ENCODE measurements at places on chromosomes 13 and 19.

DNA sequence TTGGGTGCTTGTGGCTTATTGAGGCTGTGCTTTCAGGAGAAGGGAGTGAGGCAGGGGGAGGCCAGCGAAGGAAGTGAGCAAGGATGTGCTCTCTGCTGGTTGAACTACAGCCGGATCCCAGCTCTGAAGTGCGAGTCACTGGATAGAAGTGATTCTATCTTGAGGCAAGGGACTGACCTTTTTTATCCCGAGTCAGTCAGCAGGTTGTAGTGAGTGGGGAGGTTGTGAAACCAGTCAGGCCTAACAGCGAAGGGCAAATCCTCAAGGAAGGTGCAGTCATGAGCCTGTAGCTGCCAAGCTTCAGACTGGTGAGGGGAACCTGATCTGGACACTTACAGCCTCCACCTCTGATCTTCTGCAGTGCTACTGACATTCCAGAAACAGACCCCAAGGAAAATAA, 18.6 kb downstream of the SCEL start:
- DNase-seq = no peak

- no peak for DNase-seq
Measured at GRCh38 chr19:43452582-43452981, 12.8 kb downstream of the LYPD3 start.

DNA sequence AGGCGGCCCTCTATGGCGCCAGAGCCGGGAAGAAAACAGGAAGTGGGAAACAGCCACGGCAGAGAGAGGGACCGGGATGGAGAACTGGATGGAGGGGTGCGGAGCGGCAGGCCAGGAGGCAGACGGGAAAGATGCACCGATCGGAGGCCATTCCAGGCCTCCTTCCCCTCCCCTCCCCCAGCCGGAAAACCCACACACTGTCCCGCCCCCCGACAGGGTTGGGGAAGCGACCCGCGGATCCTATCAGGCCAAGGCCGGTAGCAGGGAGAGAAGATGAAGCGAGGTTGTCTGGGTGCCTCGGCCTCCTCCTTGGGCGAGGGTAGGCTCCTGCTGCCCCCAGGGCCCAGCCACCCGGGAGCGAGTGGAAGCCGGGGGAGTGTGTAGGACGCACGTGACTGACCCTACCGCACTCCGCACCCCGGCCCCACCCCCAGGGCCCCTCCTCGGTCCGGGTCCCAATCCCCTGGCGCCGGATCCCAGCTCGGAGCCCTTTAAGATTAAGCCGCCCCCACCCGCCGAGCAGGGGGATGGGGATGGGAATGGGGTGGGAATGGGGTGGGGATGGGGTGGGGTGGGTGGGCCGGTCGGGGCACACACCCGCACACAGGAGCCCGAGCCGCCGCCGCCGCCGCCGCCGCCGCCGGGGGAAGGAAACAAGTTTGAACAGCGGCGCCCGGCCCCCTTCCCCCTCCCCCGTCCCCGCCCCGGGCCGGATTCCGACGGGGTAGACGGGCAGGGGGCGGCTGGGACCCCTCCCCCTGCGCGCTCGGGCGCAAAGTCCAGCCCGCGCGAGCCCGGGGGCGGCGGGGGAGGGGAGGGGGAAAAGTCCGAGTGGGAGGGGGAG, 1.5 kb downstream of the ERF start:
- DNase-seq = no peak

GRCh38 chr13:94312511-94313216, 166.8 kb downstream of the DCT start:
- DNase-seq = no peak

- peak; percentile 81 for DNase-seq
Measured at GRCh38 chr19:8005534-8006256, at the start of gene ELAVL1. Gene ELAVL1 (minus strand): TSS chr19:8005641. CDS start chr19:7991815, 13,826 bp downstream.

DNA sequence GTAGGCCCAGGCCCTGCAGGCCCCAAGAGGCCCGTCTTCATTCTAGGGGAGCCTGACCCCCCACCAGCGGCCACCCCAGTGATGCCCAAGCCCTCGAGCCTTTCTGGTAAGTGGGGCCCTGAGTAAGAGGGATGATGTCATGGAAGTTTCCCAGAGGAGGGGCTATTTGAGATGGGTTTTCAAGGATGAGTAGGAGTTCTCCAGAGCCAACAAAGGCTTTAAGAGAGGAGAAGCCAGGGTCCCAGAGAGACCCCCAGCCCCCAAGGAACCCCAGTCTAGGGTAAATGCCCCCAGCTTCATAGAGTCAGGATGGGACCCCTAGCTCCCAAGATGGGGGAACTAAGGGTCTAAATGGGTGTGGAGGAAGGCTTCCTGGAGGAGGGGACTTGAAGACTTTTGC, 9.1 kb upstream of the PIK3R2 start:
- no peak for DNase-seq

DNA sequence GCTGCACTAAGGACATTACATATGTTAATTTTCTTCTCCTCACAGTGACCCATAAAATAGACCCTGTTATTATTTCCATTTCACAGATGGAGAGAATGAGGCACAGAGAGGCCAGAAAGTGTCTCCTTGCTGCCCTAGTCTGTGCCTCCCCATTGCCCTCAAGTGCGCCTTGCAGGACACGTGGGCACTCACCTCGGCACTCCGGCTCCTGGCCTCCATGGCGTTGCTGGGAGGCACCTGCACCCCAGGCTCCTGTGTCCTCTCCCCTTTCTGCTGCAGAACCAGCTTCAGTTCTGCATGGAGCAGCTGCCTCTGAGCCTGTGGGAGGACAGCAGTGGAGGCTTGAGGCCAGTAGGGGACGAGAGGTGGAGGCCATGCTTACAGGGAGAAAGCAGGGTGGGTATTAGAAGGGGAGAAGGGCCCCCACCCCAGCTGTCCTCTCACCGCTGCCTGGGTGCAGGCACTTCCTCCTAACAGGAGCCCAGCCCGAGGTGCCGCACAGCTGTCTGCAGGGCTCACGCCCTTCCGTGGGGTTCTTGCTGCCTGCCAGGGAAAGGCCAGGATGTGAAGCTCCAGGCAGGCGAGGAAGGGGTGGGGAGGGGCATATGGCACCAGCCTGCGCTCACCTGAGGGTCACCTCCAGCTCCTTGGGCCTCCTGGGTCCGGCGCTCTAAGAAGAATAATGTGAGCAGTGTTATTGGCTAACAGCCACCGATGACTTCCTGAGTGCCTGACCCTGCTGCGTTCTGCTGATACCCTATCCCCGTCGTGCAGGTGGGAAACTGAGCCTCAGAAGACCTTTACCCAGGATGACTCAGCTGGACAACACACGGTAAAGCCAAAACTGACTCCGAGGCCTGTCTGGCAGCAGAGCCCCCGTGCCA, 5.2 kb downstream of the PRX start:
- DNase-seq = no peak

DNA sequence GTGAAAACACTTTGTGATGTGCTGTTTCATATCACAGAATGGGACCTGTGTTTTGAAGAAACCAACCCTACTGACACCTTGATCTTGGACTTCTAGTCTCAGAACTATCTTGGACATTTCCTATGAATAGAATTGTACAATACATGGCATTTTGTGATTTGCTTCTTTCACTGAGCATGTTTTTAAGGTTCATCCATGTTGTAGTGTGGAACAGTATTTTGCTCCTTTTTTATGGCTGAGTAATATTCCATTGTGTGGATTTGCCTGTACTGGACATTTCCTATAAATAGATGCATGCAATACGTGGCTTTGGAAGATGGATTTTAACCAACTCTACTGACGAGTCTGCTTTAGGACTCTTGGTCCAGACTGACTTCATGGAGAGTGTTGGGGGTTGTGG, 46.8 kb downstream of the VAV1 start:
- no peak for DNase-seq

DNA sequence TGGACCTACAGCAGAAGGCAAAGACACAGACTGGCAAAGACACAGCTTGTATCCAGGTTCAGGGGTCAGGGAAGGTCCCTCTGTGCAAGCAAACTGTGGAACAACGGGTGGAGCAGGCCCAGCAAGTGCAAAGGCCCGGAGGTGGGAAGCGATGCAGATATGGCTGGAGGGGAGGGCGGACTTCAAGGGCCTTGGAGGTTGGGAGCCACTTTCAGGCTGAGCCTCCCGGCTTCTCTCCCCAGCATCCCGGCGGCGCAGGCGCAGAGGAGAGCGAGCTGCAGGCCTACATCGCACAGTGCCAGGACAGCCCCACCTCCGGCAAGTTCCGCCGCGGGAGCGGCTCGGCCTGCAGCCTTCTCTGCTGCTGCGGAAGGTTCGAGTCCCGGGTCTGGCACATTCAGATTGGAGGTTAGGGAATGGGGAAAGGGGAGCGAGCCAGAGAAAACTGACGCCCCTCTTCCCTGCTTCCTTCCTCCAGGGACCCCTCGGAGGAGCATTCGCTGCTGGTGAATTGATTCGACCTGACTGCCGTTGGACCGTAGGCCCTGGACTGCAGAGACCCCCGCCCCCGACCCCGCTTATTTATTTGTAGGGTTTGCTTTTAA, 2.1 kb upstream of the PNPLA6 start:
- DNase-seq = no peak

DNA sequence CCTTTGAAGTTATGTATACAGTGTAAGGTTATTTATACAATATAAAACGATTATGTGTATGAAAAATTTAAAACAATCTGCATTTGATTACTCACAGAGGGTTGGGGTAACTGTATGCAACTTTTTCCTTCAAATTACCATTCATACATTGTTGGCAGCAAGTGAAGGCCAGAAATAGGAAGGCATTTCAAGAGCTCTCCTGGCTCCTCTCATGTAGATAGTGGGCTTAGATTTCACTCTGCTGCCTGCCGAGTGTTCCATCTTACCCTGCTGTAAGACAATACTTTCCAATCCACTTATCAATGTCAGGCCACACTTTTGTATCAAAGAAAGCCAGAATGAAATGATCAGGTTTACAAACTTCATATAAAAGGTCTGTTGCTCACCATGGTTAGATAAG, 245.2 kb downstream of the DNAJC15 start:
- DNase-seq = no peak

DNA sequence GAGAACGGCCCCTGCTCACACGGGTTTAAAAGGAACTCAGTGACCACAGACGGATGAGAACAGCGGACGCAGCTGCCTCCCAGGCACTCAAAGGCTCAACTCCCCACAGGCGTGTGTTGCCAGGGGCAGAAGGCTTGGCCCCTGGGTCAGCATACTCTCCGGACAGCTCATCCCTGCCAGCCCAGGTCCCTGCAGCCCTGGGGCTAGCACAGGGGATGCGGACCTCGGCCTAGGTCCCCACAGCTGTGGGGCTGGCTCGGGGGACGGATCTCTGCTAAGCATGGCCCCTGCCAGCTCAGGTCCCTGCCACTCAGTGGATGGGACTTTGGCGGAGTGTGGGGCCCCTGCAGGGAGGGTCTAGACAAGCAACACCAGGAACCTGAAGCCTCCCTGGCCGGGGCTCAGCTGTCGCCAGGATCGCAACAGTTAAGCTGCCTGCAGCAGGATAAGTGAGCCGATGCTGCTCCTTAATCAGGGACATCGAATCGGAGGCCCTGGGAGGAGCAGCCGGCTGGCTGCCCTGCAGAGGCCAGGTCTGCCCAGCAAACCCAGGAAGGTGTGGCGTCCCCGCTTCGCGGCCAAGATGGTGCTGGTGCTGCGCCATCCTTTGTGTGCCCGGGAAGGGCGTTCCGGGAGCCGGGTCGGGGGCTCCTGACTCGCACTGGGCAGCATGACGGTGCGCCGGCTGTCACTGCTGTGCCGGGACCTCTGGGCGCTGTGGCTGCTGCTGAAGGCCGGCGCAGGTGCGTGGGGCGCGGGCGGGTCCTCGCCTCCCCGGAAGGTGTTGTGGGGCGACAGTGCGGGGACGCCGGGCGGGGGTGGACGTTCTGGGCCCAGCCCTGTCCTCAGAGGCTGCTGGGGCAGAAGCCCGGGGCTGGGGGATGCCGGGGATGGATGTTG, 32.5 kb downstream of the MCF2L start:
- no peak for DNase-seq

- no peak for DNase-seq
Measured at GRCh38 chr13:69955271-69955670, 152.4 kb upstream of the ATXN8OS start.

DNA sequence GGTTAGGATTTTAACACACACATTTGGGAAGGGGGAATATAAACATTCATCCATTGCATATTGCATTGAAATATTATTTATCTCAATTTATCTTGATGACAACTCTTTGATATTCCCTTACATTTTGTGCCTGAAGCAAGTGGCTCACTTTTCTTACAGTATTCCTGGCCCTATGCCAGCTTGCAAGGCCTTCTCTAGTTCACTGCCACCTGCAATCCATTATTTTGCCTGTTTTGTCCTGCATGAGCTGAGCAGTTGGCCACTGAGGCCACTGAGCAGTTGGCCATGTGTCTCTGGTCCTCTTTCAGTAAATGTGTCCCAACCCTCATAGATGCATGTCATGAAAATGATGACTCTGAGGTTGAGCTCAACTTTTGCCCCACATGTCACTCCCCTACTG, 49.8 kb downstream of the CBY2 start:
- DNase-seq = no peak

- DNase-seq = no peak
Measured at GRCh38 chr19:31892060-31892459, 453.4 kb upstream of the ZNF507 start.

GRCh38 chr13:38872693-38873092, 117.9 kb downstream of the STOML3 start:
- DNase-seq = no peak

DNA sequence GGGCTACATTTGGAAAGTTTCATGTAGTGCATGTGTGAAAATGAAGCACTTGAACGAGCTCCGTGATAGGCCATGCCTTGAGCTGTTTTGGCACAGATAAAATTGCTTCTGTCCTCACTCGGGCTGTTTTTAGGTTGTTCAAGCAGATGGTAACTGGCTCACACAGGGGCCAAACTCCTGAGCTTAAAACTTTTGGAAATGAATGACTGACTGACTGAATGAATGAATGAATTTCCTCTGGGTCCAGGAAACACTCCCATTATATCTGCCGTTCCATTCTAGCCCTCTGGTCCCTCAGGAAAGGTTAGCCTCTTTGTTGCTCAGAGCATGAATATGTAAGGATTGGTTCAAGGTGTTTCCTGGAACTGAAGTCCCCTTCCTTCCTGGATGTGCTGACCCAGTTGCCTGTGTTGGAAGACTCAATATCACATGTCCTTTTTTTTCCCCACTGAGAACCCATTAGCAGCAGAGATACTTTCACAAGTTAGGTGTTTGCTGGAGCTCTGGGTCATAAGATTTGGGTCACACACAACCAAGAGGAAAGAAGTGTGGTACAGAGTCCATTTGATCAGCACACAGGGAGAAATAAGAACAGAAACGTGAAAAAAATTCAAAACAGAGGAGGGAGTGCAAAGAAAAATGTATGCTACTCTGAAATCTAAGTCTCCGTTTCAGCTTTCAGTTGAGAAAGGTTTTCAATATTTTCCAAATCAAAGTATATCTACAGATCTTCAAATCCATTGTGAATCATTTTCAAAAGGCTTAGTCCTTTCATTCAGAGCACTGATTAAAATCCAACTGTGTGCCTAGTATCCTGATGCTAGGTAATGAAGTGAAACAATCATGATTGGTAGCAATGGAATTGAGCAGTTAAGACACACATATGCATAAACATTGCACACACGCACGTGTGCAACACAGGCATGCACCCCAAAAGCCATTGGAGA, 18.9 kb downstream of the MBNL2 start:
- DNase-seq = no peak
